ENCODE measurements at places on chromosomes 12 and 14.

DNA sequence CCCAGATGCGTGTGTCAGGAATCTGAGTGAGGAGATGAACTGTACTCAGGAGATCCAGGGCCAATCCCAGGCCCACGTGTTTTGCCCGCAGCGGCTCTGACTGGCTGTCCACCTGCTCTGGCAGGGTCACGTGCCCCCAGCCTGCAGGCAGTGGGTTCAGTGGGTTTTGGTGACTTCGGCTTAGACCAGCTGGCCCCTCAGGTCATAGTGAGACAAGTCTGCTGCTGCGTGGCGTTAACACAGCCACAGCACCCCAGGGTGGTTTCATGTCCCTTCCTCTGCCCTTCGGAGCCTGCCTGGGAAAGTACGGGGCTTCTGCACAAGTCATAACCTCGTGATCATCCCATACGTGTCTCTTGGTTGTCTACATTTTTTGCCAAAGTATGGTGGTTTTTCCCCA lies 2.6 kb downstream of the FBRSL1 start:
- no peak for DNase-seq

DNA sequence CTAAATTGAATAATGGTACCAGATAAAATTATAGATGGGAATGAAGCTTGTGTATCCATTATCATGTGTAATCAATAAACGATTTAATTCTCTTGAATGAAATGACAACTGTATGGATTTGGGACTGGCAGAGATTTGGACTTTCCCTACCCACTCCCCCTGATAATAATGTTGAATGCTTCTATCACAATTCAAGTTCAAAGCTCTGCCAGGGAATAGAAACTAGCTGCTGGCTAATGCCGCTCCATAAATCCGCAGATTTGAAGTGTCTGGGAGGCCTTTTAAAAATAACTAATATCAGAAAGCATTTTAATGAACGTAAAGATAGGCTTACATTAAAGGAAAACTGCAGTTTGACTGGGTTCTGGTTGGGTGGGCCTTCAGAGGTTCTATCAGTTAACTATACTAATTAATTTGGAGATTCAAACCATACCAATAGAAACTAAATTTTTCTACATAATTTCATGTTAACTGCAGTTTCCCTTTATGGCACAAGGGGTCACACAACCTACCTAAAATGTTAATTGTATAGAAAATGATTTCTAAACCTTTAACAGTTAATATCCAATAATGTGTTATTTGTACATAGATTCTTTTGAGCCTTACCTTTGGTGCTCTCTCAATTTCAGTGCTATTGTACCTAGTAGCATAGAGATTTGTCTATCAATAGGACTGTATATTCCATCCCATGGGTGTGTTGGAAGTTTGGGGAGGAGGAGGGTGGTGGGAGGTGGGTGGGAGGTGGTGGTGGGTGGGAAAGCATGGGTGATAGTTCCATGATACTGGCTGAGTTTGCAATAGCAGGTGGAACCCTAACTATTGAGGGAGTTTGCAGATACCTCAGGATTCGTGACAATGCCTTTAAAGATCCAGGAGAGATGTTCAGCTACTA lies 4.9 kb downstream of the HNRNPA1 start:
- no peak for DNase-seq

DNA sequence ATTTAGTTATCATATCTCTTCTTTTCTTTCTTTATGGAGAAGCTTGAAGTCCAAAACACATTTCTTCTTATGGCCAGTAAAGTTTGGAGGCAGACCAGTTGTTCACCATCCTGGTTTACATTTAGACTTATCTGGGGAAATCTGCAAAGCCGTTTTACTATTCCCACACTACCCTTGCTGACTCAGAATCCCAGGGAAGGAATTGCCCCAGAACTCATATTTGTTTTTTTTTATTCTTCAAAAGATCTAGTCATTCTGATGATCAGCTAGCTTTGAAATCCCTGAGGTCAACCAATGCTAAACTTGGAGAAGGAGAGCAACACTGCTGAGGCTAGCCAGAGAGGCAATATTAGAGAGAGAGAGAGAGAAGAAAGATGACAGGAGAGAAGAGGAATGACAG lies 12.3 kb upstream of the LMO3 start:
- no peak for DNase-seq

- DNase-seq, result no peak
Measured at GRCh38 chr12:5913387-5913786, 31.7 kb downstream of the ANO2 start.

- DNase-seq, result peak; percentile 22
Measured at GRCh38 chr12:102948941-102949352, 8.5 kb upstream of the ASCL1 start.

GRCh38 chr12:95634622-95635621 lies 83.6 kb upstream of the USP44 start:
- no peak for DNase-seq

- DNase-seq, result no peak
Measured at GRCh38 chr14:55141825-55142224, 12.8 kb downstream of the LGALS3 start.

DNA sequence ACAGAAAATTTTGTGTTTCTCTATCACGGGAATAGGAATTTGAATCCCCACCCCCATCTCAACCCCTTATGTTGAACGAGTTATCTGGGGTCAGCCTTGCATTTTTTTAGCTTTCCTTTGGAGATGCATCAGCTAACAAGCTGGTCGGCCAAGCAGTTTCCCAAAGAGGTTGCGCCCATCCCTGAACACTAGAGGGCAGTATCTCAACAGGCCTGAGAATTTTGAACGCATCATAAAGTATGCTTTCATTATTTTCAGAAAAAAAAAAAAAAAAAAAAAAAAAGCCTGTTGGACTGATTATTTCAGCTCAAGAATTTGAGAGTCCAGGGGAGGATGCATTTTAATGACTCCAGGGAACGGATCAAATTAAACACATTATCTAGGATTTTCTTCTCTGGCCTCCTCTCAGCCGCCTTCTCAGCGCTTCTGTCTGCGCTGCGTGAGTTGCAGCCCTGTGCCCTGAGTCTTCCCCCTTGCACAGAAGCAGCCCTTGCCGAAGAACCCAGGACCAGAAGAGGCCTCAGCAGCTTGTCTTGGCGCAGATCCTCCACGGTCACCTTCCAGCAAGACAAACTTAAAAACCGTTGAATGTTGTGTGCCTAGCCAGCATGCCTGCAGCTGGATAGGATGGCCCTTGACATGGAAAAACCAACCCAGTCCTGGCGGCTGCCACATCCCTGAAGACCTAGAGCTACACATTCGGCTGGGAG lies 76.6 kb upstream of the GZMB start:
- DNase-seq, result peak; percentile 64

DNA sequence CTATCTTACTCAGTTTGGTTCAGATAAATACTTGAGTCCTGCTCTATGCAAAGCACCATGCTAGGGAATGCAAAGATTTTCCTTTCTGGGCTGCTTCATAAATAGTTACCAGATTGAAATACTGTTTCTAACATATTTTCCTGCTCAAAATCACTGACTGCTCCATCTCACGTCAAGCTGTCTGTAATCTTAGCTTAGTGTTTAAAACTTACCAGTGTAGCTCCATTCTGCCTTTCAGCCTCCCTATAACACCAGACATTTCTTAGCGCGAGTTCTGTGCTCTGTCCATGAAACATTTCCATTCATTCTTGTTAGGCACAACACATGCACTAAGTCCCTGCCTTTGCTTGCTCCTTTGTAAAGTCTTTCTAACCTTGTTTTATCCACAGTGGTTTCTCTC lies 129.4 kb downstream of the NPAS3 start:
- DNase-seq, result no peak

GRCh38 chr12:121465921-121466793 lies 66.2 kb downstream of the RNF34 start:
- no peak for DNase-seq

DNA sequence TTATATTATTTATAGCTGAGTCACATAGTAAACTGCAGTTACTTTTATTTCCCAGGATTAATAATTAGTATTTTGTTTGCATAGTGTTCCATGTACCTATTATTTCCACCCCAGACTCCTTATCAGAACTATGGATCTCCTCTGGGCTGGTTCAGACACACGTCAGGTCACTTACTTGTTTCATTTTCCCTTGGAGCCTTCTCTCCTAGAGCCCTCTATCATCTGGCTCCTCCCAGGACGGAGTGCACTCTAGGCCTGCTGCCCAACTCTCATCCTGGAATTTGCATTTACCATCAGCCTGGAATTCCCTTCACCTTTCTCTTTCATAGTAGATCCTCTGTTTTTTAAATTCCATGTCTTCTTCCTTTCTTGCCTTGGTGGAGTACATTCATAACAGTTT lies 28.5 kb upstream of the GALNT16 start:
- DNase-seq, result no peak

GRCh38 chr14:100440207-100440631 lies 117.1 kb downstream of the SLC25A47 start:
- peak; percentile 77 for DNase-seq

GRCh38 chr14:51789596-51789995 lies 70.8 kb upstream of the GNG2 start:
- DNase-seq, result peak; percentile 36

- peak; percentile 13 for DNase-seq
Measured at GRCh38 chr14:105316968-105317510, 2.5 kb downstream of the PACS2 start.

- DNase-seq, result no peak
Measured at GRCh38 chr12:131368668-131369071, 342.2 kb upstream of the SFSWAP start.

DNA sequence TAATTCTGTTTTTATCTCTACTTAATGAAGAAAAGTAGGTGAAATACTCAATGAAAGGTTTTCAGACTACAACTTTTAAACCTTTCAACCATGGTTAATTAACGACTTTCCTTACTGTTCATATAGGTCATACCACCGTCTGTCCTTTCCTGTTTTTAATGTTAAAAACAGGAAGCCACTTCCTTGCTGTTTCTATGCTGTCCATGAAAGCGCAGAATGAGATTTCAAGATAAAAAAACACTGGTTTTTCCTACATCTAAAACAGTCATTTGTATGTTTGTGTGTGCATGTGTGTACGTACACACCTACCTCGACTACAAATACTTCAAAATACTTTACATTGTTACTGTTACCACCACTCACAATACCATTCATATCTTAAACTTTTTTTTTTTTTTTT lies 27.3 kb downstream of the SPTLC2 start:
- no peak for DNase-seq

DNA sequence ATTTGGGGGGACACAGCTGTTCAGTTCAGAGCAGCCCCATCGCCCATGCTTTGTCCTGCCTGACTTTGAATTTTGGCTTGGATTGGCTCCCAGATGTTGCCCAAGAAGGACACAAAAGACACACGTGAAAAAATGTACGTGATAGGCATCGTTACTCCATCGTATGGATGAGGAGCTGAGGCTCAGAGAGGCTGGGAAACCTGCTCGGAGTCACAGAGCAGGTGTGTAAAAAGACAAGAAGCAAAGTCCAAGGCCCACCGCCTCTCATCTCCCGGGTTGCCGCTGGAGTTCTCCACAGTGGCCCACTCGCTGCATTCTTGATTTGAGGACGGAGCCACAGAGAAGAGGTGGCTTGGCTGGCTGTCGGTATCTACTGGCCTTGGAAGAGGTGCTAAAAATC lies 41.0 kb upstream of the BEGAIN start:
- no peak for DNase-seq

DNA sequence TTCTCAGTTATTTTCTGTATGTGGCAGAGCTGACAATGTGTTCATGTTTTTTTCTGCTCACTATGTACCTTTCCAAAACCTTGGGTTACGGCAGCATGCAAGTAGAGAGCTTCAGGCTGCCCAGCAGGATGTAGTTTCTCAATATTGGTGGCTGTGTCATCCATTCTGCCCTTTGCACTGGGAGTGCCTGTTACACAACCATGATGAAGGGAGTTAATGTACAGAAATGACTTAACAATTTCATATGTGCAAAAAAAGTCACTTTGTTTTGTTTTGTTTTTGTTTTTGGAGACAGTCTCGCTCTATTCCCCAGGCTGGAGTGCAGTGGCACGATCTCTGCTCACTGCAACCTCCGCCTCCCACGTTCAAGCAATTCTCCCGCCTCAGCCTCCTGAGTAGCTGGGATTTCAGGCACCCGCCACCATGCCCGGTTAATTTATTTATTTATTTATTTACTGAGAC lies 6.1 kb upstream of the CNIH1 start:
- DNase-seq, result peak; percentile 82

DNA sequence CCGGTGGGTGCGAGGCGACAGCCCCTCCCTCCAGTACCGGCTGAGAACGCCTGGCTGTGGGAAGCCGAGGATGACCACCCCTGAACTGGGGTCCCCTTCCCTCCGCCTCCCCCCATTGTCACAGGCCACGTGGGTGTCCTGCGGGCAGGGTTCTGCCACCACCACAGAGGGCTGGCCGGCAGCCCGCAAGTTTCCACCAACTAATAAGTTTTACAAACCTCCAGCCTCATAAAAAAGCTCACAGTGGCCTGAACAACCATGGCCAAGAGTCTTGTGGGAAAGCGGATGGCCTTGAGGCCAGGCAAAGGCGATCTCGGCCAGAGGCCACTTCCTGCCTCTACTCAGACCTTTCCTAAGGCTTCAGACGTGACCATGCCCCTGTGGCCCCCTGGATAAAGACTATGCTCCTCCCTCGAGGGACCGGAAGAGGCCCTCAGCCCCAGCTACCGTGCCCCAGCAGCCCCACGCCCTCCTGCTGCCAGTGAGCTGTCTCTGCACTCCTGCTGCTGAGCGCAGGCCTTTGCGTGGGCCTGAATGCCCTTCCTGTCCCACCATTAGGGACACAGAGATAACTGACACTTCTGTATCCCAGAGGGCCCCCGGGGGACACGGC lies 46.1 kb upstream of the DLK1 start:
- DNase-seq, result peak; percentile 72

- DNase-seq, result no peak
Measured at GRCh38 chr12:7096979-7097378, 4.7 kb upstream of the C1R start.

- peak; percentile 88 for DNase-seq
Measured at GRCh38 chr12:60148109-60148508, 552.3 kb downstream of the SLC16A7 start.

GRCh38 chr14:68683326-68683725 lies 109.5 kb downstream of the ZFP36L1 start:
- no peak for DNase-seq

DNA sequence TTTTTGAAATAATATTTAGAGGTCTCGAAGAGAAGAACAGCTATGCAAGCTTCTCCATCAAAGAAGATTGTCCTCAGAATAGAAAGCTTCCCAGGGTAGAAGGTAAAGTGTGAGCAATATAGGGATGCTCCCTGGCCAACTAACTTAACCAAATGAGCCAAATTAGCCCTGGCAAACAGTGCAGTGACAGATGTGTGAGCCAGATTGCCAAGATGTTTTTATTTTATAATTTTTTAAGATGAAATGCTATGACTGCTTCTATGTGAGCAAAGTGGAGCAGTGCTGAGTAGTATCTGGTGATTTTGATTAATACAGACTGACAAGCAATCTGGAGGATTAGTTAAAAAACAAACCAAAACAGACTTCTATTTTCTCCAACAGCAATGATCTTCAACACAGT lies 202.1 kb downstream of the NOVA1 start:
- no peak for DNase-seq

GRCh38 chr14:91078095-91078737 lies 17.8 kb upstream of the RPS6KA5 start:
- DNase-seq, result no peak
